ENCODE measurements at places on chromosomes 12 and 14.
A peak's percentile ranks its signal among the peaks of the same experiment; 100 is the strongest.

GRCh38 chr12:59425798-59426197 is 170.0 kb upstream of the SLC16A7 start:
- no peak for DNase-seq

DNA sequence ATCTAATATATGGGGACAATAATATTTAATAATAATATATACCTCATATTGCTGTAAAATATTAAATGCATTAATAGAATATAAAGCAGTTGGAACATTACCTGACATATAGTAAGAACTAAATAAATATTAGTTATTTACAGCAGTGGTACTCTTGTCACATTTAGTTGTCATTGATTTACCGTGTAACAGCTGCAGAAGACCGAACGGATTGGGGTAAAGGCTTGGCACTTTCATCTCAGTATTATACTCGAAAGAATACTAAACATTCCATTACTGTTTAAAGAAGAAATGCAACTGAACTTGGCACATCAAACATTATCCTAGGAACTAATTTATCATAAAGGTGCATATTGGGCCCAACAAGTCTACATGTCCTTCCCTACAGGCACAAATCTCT is 61.1 kb downstream of the ITPR2 start:
- DNase-seq: no peak

GRCh38 chr12:5921966-5922899 is 22.8 kb downstream of the ANO2 start:
- DNase-seq: no peak

DNA sequence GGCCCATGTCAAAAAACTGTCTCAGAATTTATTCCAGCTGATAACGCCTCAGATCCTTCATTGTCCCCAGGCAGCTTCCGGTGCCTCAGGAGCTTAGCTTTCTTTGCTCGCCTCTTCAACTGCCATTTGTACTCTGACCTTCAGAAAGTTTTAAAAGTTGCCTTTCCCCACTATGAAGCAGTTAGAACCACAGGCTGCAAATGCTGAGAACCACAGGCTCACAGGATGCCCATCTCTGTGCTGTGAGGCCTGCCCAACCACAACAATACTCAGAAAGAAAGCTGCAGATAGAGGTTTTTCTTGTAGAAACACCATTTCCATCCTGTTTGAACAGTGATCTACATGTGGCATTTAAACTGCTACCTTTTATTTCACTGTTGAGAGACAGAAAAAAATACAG is 131.1 kb downstream of the PRKCH start:
- peak; percentile 69 for DNase-seq

DNA sequence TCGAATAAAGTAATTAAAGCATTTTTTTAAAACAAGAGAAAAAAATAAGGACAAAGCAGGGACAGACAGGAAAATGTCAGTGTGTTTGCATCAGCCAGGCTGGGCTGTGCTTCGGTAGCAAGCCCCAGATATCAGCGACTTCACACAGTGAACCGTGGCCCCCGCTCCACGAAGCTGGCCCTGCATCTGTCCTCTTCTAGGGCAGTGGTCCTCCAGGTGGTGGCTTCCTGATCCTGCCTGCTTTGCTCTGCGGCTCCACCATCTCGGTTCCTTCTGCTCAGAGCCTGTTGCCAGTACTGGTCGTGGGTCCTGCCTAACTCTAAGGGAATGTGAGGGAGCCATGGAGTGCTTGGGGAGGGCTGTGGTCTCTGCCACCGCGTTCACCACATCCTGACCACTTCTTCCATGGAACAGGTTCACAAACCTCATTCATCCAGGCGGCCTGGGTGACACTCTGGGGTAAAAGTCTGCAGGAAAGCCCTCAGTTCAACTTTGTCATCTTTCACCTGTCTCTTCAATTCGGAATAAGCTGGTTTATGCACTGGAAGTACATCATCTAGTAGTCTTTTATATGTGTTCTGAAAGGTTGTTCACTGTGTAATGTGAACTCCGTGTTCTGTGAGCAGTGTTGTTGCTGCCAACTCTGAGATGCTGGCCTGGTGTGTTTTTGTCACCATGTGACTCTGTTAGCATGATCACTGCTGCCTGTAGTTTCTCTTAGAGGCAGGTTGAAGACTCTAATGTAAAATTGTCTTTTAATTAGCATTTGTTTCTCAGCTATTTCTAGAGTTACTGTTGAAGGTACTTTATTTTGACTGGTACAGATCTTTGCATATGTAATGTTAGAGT is 47.9 kb downstream of the ANKRD9 start:
- no peak for DNase-seq

GRCh38 chr12:115394496-115395220 is 710.7 kb upstream of the TBX3 start:
- DNase-seq: no peak

DNA sequence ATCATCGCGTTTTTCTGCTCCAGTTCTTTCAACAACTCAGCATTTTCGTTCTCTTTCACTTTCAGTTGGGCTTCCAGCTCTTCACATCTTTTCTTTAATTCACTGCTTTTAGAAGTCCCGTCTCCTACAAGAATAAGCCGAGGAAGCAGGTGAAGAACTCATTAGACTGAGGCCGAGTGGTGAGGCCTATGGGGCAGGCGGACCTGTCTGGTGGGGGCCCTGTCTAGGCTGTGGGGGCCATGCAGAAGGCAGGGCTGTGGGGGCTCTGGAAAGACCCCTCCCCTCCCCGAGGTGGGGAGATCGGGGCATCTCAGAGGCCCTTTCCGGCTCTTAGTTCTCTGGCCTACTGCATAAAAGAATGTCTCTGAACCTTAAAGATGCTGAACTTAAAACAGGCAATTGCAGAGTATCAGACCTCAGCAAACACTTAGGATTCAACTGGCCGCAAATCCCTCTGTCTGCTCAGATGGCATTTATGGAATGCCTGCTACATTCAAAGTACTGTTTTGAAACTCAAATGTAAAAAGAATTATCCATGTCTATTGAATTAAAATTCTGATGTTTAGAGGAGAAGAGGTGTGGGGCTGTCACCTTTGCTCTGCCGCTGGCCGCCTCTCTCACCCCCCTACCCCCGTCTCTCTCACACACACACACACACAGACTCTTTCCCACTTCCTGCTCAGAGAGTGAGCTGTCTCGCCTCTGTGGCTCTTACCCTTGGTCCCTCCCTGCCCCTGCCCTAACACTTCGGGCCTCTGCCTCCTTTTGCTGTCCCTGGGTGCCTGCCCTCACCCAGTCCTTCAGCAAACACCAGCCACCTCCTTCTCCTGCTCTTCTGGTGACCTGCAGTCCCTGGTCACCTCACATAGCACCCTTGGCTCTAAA is 34.7 kb downstream of the CCDC92 start:
- peak; percentile 70 for DNase-seq

GRCh38 chr14:78451319-78451695 is 281.1 kb downstream of the NRXN3 start:
- DNase-seq: no peak

GRCh38 chr14:31291210-31291609 is 83.6 kb upstream of the HECTD1 start:
- DNase-seq: no peak

DNA sequence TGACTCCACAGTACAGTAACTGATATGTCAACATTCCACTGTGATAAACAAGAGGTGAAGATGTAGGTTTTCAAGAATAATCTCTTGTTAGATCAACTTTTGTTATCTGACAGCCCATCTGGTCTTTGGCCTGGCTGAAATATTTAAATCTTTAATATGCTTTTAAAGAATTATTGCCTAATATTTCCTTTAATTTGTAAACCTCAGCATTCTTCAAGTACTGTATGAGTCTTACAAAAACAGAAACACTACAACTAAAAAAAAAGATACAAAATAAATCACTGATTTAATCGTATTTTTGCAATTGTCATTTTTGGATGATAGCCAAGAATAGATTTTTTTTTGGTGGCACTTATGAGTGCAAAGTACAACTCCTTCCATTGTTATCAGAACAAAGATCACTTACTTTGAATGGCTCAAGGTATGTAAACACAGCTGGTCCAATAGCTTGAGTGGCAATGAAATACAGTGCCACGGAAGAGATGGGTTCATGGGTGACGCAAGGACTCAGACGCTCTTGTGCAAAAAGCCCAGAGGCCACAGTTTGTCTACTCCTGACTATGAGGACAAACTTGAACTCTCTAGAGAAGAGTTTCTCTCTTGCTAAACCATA is 109.5 kb downstream of the PAX9 start:
- DNase-seq: no peak

DNA sequence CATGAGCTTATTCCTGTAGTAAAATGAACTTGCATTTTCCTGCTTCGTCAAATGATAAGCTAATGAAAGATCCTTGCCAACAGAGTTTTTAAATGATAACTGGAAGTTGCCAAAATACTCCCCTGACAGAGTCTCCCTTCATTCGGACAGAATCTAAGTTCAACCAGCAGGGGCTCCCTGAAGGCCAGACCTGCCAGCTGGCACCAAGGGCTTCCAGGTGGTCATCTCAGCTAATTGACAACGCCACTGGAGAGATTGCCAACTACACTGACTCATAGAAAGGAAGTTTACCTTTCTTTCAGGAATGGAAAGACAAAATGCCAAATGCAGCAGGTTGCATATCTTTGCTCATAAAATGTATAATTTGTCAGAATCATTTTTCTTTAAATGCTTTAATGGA is 462.8 kb downstream of the GXYLT1 start:
- DNase-seq: no peak

All from CD4-positive, alpha-beta T cell treated with Interleukin-6 for 4 hours (primary cell).